ENCODE measurements at places on chromosomes 5 and 9.

- no peak for DNase-seq
Observed at GRCh38 chr9:109349421-109349846, 28.6 kb upstream of the EPB41L4B start.

- DNase-seq, result no peak
Observed at GRCh38 chr9:6925836-6926235, 168.1 kb downstream of the KDM4C start.

- DNase-seq, result no peak
Observed at GRCh38 chr9:133242991-133243390, 32.0 kb downstream of the ABO start.

DNA sequence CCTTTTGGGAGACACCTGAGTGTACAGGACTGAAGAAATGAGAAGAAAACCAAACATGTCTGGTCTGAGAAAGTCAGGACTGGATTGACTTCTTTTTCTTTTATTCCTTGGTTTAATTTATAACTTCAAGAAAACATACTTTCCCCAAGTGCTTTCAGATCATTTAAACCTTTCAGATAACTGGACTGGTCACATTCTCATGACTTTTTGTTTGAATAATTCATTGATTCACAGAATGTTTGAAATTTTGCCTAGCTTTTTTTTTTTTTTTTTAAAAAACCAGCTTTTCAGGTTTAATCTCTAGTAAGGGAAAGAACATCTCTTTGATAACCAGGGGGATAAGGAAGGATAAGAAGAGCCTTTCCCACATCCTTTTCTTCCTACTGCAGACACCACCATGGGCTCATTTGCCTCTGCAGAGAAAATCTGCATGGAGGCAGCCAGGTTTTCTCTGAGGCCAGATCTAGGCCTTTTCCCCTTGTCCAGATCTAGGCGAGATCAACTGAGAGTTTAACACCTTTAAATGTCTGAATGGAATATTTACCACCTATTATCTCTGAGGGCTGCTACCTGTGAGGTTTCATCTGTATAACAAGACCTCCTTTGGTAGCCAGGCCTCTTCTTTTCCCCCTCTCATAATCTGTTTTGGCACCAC is 45.0 kb upstream of the SLC28A3 start:
- DNase-seq, result no peak

GRCh38 chr9:77903666-77904285 is 127.8 kb downstream of the GNAQ start:
- DNase-seq, result no peak

- DNase-seq, result no peak
Observed at GRCh38 chr5:35990941-35991611, at the start of gene UGT3A1. TSS of gene UGT3A1 (minus strand) at chr5:35991390. CDS start at chr5:35991240, 150 bp downstream.

DNA sequence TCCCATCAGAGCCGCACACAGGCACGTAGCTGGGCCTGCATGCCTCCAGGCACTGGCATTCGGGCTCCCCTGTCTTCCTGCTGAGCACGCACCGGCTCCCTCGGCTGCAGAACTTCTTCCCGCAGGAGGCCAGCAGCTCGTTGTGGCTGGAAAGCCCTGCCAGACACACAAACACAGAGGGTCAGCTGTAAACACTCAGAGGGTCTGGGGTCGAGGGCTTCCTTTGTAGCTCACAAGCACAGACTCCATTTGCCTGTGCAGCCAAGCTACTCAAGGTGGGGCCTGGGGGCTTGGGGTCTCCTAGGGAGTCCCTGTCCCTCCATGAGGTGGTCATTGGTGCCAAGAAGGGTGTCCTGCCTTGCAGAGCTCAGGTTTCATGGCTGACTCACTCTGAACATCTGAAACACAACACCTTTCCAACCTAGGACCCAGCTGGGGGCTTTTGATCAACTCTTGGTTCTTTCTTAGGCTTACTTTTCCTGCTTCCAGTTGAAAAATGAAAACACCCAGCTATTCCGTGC is 211.4 kb downstream of the FSTL4 start:
- DNase-seq, result no peak

DNA sequence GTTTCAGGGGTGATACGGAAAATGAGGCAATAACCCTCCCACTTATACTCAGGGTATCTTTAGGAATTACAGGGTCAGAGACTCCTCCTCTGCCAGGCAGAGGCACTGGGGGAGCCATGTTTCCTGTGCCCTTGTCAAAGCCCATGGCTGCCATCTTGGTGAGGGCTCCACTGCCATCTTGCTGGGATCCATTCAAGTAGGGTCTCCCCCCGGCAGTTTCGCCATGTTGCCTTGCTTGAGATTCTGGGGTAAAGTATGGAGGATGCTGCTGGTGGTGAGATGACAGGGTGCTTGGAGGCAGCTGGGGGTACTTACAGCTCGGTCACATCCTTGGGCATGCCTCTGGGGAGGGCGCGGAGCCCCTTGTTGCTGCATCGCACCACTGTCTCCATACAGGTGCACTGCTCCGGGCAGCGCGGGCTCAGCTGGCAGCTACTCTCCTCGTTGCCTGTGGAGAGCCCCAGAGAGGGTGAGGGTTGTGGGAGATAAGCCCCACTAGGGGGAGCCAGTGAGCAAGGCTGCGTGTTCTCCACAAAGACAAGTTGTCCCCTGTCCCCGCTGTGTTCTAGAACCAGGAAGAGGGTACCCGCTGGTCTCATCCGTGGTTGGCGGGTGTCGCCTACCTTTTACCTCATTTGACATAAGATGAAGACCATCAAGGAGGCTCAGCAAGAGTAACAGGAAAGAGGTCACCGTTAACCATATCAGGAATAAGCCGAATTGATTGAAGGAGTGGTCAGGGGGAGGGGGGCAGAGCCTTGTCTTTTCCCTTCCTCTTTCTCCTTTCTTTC is 169.0 kb upstream of the PANK3 start:
- DNase-seq, result no peak

GRCh38 chr9:113921396-113921925 is 45.4 kb downstream of the ZNF618 start:
- no peak for DNase-seq

- no peak for DNase-seq
Observed at GRCh38 chr9:78242041-78242440, 6.2 kb downstream of the CEP78 start.

DNA sequence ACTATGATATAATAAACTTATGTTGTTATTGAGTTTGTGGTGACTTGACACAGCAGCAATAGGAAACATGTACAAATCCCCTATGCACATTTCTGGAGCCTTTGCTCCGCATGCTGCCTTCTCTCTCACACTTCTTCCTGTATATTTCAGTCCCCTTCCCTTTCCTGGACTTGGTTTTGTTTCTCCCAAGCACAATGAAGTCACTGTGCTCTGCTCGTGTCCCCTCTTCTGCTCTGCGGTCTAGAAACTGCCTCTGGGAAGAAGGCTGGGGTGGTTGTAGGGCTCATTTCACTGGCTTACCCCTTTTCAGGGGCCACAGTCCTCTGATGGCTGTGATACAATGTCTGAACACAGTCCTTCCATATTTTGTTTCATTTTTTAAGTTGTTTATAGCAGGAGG is 15.7 kb upstream of the FGD3 start:
- DNase-seq, result no peak

DNA sequence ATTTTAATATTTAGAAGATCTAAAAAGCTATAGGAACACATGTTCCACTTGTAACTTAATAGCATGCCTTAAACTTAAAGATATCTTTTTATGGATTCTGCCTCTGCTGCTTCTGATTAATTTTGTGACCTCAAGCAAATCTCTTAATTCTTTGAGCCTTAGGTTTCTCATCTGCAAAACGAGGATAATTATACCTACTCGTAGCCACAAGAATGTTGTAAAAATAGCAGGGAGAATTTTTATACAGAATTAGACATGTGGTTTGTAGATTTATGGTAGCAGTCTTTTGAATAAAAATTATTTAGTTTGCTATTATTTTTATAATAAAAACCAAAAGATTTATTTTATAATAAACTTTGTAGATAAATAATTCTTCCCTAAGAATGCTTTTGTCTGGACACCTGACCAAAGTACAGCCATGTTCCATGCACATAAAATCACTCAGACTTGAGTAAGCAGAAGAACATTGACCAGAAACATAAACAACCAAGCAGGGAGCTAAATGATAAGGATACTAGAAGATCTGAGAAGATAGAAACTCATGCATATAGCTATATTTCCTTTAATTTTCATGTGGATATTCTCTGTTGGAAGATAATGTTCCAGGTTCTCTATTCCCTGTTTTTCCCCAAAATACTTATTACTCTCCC is 18.5 kb downstream of the C9orf85 start:
- no peak for DNase-seq

GRCh38 chr5:161314033-161314432 is 232.5 kb downstream of the GABRB2 start:
- DNase-seq, result no peak
